ENCODE measurements at places on chromosomes 12 and 14.
A peak's percentile ranks its signal among the peaks of the same experiment; 100 is the strongest.

DNA sequence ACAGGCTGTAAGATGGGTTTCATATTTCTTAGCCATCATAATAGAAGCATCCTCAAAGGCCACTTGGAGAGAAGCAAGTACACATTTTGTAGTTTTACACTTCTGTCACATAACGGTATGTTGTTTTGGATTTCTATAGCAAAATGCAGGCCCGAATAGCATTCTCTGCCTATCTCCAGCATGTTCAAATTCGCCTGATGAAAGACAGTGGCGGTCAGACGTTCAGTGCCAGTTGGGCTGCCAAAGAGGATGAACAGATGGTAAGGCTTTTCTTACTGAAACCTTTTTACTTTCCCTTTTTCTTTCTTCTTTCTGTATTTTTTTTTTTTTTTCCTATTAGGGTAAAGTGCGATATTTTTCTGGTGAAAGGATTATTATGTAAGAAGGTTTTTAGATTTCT is 110.5 kb downstream of the TTLL5 start:
- no peak for DNase-seq

- peak; percentile 23 for DNase-seq
These were observed 1097.3 kb downstream of the SLC16A7 start for GRCh38 chr12:60693019-60693626.

GRCh38 chr12:98416845-98417244 is 98.5 kb upstream of the TMPO start:
- DNase-seq: peak; percentile 79

- peak; percentile 3 for DNase-seq
These were observed 26.8 kb downstream of the ANKS1B start for GRCh38 chr12:99957866-99958466.

DNA sequence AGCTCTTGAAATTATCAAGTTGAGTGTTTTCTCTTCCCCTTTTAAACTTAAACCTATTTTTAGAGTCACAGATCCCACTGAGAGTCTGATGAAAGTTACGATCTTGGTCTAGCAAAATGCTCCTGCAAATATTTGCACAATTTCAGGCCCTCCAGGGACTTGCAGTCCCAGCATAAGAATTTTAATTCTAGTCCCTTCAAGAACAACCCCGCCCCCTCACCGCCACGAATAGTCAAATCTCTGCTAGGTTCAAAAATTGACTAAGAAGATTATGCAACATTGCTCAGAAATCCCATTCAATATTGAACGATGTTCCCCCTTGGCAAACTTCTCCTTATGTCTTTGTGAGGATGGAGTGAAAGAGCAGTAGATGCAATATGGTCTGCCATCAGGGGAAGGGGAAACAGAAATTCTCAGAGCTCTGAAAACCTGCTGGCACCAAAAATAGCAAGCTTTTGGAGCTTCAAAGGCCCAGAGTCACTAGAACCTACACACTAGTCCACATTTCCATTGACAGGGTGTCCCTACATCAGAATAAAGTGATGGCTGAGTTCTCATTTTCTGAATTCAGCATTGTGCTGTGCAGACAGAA is 127.5 kb upstream of the CCDC175 start:
- DNase-seq: no peak
